ENCODE measurements at places on chromosomes 16 and 17.

DNA sequence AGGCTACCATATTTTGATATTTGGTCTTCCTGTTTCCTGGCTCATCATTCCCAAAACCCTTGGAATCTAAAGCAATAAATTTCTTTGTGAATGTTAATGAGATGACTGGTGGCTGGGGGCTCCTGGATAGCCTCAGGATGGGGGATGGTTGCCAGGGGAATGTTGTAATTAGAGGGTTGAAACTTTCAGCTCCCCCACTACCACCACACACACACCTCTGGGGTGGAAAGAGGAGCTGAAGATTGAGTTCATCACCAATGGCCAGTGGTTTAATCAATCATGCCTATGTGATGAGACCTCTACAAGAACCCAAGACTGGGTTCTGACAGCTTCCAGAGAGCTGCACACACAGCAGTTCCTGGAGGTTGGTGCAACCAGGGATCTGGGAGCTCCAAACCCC is 59.1 kb downstream of the HS3ST3A1 start:
- no peak for DNase-seq

DNA sequence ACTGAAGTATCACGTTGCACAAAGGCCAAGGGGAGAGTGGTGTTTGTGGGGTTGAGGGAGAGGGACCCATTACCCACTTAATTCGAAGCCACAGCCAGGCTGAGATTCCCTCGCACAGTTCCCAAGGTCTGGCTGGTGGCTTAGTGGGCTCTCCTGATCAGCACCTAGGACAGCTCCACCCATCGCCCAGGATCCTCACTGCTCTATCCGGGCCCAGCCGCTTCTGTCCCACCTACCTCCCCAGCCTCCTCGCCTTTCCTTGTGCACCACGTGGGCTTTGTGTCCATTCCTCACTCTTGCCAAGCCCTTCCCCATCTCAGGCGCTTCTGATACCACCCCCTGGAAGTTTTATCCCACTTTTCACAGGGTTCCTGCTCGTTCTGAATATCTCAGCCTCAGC is 163.5 kb downstream of the CCT6B start:
- no peak for DNase-seq

DNA sequence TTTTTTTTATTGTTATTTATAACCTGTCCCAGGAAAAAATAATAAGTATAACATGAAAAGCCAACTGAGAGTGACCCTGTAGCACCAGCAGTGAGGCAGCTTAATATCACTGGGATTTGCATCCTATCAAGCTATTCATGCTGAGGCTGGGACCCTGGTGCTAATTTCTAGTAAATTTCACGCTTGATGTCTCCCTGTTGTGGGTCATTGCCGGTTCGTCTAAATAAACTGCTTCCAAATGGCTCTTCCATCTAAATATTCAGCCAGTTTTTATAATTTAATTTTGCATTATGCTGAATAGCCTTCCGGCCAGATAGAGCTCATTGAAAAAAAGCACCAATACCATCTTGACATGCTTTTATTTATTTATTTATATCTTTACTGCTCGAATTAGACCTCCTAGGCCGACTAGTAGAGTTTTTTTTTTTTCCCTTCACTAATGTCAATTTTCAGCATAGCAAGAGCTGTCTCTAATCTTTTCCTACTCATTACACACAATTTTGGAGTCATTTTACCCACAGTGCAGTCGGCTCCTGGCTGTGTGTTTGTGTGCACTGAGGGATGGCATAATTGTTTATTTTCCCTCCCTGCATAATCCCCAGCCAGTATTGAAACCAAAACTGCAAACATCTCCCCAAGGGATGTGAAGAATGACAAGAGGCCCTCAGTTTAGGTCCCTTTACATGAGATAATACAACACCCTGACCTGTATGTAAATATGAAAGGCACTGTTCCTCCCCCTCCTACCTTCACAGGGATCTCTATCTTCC is 168.8 kb downstream of the AATF start:
- no peak for DNase-seq

DNA sequence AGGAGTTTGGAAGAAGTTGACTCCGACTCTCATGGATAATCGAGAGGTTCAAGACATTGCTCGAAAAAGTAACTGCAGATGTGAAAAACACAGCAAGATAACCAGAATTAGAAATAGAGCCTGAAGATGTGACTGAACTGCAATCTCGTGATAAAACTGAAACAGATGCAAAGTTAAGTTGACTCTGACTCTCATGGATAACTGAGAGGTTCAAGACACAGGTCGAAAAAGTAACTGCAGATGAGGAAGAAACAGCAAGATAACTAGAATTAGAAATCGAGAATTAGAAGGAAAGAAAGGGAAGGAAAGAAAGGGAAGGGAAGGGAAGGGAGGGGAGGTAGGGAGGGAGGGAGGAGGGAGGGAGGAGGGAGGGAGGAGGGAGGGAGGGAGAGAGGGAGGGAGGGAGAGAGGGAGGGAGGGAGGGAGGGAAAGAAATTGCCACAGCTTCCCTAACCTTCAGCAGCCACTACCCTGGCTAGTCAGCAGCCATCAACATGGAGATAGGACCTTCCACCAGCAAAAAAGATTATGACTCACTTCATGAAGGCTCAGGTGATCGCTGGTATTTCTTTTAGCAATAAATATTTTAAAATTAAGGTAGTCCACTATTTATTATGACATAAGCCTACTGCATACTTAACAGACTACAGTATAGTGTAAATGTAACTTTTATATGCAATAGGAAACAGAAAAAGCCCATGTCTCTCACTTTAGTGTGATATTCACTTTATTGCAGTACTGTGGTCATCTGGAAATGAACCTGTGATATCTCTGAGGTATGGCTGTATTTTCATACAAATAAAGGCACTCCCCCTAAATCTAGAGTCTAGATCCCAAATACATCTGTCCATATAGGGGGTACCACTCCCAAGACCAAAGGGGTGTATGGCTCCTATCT is 68.3 kb downstream of the KANSL1 start:
- no peak for DNase-seq

GRCh38 chr16:85897382-85897781 is 1.6 kb upstream of the IRF8 start:
- no peak for DNase-seq

- DNase-seq = no peak
Measured at GRCh38 chr17:44222112-44222869, 2.8 kb upstream of the UBTF start.

GRCh38 chr17:66464921-66465320 is 162.5 kb downstream of the PRKCA start:
- DNase-seq = no peak

DNA sequence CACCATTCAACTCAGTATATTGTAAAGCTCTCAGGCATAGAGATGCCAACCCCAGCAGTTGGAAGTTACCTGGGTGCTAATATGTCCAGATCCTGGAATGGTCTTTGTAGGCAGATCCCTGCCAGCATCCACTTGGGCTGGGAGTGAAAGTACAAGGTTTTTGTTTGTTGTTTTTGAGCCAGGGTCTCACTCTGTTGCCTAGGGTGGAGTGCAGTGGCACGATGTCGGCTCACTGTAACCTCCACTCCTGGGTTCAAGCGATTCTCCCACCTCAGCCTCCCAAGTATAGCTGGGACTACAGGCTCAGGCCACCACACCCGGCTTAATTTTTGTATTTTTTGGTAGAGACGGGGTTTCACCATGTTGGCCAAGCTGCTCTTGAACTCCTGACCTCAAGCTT is 177.6 kb downstream of the IRF8 start:
- DNase-seq = no peak

DNA sequence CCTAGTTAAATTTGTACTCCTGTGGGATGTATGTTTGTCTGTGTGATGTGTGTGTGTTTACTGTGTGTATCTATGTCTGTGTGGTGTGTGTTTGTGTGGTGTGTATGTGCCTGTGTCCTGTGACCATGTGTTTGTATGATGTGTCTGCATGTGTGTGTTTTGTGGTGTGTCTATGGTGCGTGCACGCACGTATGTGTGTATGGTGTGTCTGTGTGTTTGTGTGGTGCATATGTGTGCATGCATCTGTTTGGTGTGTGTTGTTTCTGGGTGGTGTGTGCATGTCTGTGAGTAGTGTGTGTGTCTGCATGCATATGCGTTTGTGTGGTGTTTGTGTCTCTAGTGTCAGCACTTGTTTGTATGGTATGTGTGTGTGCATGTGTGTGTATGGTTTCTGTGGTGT is 174.2 kb upstream of the RBFOX1 start:
- DNase-seq = no peak

- no peak for DNase-seq
Measured at GRCh38 chr16:52312716-52313115, 234.2 kb downstream of the TOX3 start.

DNA sequence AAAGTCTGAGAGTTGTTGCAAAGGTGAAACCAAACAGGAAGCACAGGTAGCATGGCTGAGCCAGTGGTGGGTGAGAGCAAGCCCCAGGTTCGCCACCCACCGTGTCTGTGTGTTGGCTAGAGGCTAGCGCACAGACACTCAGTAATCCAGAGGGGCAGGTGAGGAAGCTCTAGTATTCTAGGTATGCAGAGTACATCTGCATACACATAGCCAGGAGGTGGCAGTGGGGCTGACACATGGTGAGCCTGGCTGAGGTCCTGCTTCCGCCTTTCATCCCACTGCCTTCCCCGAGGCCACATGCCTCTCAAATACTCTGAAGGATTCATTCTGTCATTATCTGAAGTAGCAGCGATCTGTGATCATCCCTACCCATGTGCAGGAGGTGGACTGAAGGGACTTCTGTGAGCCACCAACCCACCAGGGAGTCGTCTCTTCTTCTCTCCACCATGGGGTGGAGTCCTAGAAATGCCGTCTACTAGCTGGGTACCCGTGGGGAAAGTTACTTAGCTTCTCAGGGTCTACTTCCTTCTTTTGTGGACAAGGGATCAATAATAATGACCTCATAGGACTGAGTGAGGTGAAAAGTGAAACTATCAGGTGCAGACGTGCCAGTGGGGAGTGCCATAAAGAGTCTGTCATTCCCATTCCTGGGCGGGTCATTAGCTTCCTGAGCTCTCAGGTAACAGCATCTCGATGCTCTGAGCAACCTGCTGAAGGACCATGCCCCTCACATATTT is 36.0 kb upstream of the ICAM2 start:
- DNase-seq = no peak

DNA sequence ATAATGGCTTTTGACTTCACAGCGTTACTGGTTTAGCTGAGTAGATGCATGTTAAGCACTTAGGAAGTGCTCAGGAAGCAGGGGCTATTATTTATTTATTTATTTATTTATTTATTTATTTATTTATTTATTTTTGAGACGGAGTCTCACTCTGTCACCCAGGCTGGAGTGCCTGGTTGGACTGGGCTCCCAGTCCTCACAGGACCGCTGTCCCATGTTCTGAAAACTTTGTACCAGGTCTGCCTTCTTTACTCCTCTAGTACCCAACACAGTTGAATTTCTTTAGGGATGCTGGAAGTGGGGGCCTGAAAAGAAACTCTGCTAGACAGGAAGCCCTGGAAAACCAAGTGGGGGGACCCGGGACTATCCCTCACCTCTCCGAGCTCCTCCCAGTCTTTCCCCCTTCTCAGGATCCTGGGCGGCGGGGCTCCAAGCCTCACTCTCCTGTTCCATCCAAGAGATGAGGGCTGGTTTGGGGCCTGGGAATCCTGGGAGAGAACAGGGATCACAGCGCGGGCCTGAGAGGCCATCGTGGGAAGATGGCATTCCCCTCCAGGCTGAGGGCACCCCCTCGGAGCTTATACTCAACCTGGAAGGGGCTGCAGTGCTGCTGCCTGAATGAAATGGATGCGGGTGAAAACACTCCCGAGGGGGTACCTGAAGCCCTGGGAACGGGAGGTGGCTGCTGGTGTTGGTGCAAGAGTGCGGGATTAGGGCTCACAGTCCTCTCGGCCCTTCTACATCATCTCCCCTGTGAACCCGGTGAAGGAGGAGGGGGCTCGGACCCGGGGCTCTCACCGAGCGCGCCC is 674 bp downstream of the ZNF688 start:
- no peak for DNase-seq

GRCh38 chr16:84663433-84664101 is 15.3 kb downstream of the KLHL36 start:
- DNase-seq = no peak

DNA sequence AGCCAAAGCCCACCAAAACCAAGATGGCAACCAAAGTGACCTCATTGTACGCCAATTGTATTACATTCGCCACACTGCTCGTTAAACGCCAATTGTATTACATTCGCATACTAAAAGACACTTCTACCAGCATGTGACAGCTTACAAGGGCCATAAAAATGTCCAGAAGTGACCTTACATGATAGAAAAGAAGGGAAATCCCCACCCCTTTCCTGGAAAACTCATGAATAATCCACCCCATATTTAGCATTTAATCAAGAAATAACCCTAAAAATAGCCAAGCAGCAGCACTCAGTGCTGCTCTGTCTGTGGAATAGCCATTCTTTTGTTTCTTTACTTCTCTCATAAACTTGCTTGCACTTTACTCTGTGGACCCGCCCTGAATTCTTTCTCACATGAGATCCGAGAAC is 25.7 kb downstream of the PSMD7 start:
- DNase-seq = no peak

- DNase-seq = no peak
Measured at GRCh38 chr16:89478576-89479221, 11.7 kb downstream of the ANKRD11 start.

DNA sequence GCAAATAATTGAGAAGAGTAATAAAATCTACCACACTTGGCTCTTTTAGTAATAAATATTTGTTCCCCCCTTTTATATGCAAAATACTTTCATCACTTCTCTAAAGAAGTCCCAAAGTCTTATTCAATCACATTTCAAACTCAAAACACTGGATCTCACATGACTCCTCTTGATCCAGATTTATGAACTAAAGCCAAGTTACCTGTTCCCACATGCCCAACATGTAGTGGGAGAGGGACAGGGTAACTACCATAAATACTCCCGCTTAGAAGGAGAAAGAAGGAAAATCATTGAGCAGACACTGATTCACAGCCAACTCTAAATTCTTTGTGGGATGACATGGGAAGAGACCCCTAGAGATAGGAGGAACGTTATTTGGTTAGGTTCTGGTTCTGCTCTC is 64.9 kb upstream of the PMFBP1 start:
- DNase-seq = no peak

- no peak for DNase-seq
Measured at GRCh38 chr17:77802333-77802615, 156.2 kb upstream of the TNRC6C start.

DNA sequence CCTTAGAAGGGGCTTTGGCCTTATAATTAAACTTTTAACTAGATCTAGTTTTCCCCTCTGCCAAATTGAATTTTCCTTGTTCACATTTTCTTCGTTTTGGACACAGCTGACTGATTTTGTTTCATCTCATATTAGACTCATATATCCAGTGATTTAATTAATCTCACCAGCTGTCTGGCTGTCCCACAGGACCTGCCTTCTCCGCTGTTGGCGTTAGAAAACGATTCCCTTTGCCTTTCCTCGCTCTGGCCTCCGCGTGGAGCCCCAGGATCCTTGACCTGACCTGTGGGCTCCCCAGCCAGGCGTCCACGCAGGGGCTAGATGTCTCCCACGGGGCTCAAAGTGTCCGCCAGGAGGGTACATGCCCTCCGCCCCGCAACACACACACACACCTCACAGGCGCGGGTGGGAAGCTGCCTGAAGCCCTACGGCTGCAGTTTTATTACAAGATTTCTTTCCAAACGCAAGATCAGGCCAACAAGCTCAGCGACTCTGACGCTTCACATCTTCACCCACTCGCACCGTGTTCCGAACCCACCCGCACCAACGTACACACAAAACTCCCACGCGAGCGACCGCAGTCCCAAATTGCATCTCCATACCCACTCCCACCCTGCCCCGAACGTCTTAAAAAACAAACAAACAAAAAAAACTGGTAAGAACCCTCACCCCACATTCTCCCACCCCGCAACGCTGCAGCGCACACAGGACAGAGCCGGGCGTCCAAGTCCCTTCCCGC is 1.1 kb downstream of the RPRML start:
- no peak for DNase-seq
